ENCODE measurements at places on chromosomes 3 and 15.

- no peak overlapping the region for H3K27ac ChIP-seq
- no peaks in the 10 kb centered on the region for H3K27me3 ChIP-seq
- no peaks in the 10 kb centered on the region for H3K4me1 ChIP-seq
- H3K4me3 ChIP-seq = no peak overlapping the region
- H3K36me3 ChIP-seq = no peaks in the 10 kb centered on the region
These were observed 119.8 kb downstream of the ADCY5 start for GRCh38 chr3:123328851-123329635.

DNA sequence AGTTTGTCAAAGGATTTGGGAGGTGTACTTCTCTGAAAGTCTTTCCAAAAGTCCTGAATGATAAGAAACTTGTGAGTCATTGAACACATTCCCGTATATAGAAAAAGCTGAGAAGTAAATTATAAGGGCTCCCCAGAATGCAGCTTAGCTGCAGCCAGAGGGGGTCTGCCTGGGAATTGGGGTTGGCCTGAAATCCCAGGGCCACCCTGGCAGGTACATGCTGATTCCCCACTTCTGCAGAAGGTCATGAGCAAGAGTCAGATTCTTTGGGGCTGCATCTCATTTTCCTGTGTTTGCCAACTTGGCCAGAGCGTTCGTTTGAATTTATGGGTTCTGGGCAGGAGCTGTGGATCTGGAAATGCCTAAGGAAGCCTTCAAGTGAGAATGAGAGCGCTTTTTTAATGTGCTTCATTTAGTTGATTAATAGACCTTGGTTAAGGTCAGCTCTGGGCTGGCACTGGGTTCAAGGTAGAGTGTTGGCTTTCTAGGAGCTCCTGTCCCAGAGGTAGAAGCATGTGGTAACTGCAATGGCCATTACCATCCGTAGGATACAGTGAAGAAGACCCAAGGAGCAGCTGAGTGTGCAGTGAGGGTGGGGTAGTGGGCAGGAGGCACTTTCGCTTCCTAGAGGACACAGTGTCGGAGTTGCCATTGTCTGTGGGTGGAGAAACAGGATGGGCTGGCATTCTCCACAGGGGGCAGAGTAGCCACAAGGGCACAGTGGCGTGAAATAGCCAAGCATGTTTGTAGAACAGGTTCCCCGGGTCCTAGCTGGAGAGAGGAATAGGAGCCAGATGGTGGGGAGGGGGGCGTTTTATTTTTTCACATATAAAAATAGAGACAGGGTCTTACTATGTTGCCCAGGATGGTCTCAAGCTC lies 3.2 kb downstream of the SLC6A6 start:
- peaks cover 40% of the 10 kb centered on the region for H3K4me1 ChIP-seq
- H3K36me3 ChIP-seq = no peaks in the 10 kb centered on the region
- H3K27ac ChIP-seq = no peak overlapping the region
- H3K27me3 ChIP-seq = no peaks in the 10 kb centered on the region
- no peak for DNase-seq

DNA sequence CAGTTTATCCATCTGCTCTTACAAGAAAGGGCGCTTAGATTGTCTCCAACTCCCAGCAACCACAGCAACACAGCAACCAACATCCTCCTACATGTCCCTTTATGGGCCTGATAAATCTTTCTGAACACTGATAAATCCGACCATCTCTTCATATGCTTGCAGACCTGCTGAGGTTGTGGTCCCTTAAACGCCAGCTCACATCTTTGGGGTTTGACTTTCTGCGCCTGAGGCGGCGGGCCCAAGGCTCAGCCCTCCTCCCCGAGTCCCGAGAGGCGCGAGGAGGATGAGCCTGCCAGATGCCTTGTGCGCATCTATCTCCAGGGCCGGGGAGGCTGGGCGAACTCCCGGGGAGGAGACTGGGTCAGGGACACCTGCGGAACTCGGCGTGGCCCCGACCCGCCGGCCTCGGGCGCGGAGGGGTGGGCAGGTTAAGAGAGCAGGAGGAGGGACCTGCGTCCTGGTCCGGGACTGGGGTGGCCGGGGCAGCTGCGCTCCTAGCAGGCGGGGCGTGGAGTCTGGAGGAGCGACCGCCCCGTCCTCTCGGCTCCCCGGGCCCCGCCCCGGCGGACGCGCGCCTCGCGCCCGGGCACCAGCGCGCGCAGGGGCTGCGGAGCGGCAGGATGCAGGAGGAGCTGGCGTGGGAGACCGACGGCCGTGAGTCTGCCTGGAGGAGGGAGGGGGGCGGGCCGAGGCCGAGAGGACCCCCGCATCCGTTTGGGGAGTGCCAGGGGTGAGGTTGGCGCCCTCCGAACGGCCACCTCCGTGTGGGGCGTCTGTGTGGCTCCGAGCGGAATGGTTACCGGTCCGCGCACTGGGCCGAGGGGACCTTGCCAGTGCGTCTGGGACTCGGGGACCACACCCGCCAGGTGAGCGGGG lies at the start of gene ANKDD1A:
Gene ANKDD1A (plus strand): TSS at position 592 of the 876 bp plus-strand sequence. CDS start 29 bp downstream, at position 621.
- peaks cover 38% of the 10 kb centered on the region for H3K4me1 ChIP-seq
- peaks cover 21% of the 10 kb centered on the region for H3K27me3 ChIP-seq
- peaks cover under 1% of the 10 kb centered on the region for H3K36me3 ChIP-seq
- peak; percentile 62 for DNase-seq

DNA sequence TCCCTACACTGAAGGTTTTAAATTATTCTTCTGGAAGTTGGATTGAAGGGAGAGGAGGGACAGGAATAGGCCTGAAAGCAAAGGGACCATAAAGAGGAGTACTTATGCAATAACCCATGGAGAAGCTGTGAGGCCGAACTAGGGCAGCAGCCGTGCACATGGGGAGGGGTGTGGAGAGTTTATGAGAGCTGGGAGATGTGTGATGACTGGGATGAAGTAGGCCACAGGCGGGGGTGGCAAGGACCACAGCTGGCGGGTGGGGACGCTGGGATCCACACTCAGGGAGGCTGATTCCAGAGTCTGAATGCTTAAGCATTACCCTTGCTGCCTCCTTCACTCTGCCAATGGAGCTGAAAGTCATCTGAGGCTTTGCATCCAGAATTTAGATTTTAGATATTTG lies 123.8 kb downstream of the ARNT2 start:
- DNase-seq = no peak
- H3K4me1 ChIP-seq = no peaks in the 10 kb centered on the region
- H3K27ac ChIP-seq = no peak overlapping the region
- peaks cover 34% of the 10 kb centered on the region for H3K36me3 ChIP-seq
- no peaks in the 10 kb centered on the region for H3K27me3 ChIP-seq

GRCh38 chr3:162601101-162601670 lies 1104.6 kb downstream of the OTOL1 start:
- peaks cover 31% of the 10 kb centered on the region for H3K4me1 ChIP-seq
- H3K27me3 ChIP-seq = no peaks in the 10 kb centered on the region
- H3K36me3 ChIP-seq = peaks cover 13% of the 10 kb centered on the region
- no peak overlapping the region for H3K4me3 ChIP-seq
- peak overlapping the region; percentile 53 for H3K27ac ChIP-seq

DNA sequence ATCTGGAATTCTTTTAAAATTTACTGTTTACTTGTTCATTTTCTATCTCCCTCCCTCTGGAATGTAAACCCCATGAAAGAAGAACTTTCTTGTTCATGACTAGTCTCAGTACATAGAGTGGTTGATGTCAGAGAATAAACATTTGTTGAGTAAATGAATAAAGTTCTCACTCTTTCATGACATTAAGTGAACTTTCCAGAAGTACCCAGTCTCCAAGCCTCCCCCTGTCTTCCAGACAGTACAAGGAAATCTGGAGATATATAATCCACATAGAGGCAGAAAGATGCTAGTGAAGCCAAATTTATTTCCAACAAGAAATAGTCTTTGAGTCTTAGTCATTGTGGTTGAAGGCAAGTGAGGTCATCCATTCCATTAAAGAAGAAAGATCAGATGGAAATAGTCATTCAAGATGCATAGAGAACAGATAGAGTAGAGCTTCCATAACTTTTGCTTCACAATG lies 71.5 kb upstream of the GALNT15 start:
- H3K27ac ChIP-seq = no peak overlapping the region
- H3K4me1 ChIP-seq = no peaks in the 10 kb centered on the region
- no peak for DNase-seq

DNA sequence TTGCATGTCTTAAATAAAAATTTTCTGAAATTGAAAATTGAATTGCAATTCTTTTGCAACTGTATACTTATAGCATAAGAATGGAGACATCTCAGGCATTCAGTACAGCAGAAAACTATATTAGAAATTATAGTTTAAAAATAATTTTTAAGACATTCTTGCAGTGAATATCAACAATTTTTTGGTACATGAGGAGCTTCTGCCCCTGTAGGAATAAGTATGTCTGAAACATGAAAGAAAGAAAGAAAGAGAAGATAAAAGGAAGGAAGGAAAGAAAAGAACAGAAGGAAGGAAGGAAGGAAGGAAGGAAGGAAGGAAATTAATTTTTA lies 165.0 kb downstream of the GMNC start:
- no peak overlapping the region for H3K27ac ChIP-seq
- no peak overlapping the region for H3K4me3 ChIP-seq
- no peak for DNase-seq
- peaks cover 16% of the 10 kb centered on the region for H3K4me1 ChIP-seq
- no peaks in the 10 kb centered on the region for H3K27me3 ChIP-seq
- H3K36me3 ChIP-seq = no peaks in the 10 kb centered on the region

All from neural crest cell (in vitro differentiated cells).